ENCODE measurements at places on chromosomes 16 and 17.

DNA sequence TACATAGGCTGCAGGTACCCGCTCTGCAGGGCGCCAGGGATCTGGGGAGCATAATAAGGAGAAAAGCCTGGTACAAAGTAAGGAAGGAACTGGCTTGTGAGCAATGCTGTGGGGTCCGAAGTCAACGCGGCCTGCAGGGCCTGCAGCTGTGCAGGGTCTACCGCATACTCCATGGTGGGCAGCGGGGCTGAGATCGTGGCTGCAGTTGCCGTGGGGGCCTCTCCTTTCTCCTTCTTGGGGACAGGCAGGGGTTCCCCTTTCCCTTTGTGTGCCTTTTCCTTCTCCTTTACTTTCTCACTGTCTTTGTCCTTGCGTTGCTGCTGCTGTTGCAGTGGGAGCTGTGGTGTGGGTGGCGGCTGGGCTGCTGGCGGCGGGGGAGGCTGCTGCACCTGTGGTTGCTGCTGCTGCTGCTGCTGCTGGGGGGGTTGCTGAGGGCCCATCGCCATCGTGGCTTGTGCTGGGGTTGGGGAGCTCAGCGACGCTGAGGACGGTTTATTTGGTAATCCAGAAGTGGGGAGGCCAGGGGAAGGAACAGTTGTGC, 259.6 kb downstream of the ZFHX3 start:
- DNase-seq, result peak; percentile 16

DNA sequence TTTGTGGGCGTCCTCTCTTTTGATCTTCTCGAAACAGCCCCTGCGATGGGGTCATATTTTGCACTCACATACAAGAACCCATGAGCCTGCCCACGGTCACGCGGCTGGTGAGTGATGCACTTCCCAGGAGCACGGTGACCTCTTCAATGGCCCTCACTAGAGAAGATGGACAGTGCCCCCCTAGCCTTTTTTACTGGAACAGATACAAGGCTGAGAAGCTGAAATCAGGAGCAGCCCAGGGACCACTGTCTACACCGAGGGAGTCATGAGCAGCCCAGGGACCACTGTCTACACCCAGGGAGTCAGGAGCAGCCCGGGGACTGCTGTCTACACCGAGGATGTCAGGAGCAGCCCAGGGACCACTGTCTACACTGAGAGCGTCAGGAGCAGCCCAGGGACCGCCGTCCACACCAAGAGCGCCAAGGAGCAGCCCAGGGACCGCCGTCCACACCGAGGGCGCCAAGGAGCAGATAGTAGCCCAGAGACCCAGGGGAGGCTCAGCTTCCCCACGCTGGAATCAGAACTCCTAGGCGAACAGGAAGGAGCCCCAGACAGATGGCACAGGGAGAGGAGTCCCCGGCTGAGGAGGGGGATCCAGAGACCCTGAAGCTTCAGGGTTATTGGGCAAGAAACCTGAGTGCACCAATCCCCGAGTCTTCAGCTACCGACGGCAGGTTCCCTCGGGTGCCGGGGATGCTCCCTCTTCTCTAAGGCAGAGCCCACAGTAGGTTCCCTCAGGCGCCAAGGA, 23.7 kb downstream of the ACSF3 start:
- peak; percentile 52 for DNase-seq

- peak; percentile 76 for DNase-seq
These were observed at the start of gene LLGL2 for GRCh38 chr17:75524970-75525805. LLGL2 (plus strand) TSS chr17:75525697; CDS start chr17:75543427, 17,730 bp downstream.

- DNase-seq, result no peak
These were observed 753.0 kb upstream of the GOT2 start for GRCh38 chr16:59487067-59487466.

- no peak for DNase-seq
These were observed 48.8 kb downstream of the HSD17B2 start for GRCh38 chr16:82083710-82084353.

GRCh38 chr17:27265333-27265732, 28.6 kb upstream of the WSB1 start:
- DNase-seq, result peak; percentile 6

DNA sequence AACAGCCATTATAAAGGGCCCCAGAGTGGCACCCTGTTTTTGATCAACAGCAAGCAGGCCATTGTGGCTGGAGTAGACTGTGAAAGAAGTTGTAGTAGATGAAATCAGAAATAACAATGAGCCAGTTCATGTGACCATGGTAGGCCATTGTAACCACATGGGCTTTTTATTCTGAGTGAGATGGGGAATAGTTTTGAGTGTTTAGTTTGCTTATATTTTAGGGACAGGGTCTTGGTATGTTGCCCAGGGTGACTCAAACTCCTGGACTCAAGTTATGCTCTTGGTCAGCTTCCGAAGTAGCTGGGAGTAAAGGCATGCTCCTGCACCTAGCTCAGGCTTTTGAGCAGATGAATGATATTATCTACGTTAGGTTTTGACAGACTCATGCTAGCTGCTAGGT, 12.0 kb downstream of the CBFB start:
- DNase-seq, result no peak

- no peak for DNase-seq
These were observed 5.1 kb downstream of the BPTF start for GRCh38 chr17:67830440-67830839.

DNA sequence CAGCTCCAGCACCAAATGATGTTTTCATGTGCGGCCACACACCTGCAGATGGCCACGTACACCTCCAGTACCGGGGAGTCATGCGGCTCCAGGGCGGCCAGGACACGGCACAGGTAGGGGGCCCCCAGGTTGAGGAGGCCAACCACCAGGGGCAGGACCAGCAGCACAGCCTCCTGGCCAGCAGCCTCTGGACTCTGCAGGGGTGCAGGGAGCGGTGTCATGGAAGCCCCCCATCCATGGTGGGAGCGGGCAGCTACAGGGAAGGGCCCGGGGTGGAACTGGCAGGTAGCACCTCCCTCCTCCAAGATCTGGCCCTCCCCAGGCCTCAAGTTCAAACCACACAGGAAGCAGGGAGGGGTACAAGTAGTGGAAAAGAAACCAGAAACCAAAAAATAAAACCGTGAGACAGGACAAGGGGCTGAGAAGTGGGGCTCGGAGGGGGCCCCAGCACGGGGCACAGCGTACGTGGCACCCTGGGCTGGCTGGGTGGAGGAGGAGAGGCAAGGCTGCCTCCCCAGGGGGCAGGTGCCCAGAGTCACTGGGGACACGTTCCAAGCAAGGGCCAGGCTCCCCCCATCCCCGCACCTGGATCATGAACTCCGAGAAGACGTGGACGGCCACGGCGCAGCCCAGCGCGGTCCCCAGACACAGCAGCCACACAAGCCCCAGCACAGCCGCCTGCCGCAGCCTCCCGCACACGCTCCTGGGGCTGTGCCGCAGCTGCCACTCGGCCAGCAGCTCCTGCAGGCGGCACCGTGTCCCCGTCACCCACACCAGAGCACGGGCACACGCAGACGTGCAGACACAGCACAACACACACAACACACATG, 7.4 kb downstream of the TMC6 start:
- DNase-seq, result no peak

All from inflammatory macrophage treated with lipopolysaccharide for 4 hours (primary cell).